ENCODE measurements at places on chromosomes 3 and 15.

- DNase-seq, result no peak
Measured at GRCh38 chr3:42537350-42537749, 34.9 kb downstream of the VIPR1 start.

GRCh38 chr3:53160061-53160659 is 849 bp upstream of the PRKCD start:
- no peak for DNase-seq

- no peak for DNase-seq
Measured at GRCh38 chr3:14457999-14458398, 55.6 kb downstream of the SLC6A6 start.

DNA sequence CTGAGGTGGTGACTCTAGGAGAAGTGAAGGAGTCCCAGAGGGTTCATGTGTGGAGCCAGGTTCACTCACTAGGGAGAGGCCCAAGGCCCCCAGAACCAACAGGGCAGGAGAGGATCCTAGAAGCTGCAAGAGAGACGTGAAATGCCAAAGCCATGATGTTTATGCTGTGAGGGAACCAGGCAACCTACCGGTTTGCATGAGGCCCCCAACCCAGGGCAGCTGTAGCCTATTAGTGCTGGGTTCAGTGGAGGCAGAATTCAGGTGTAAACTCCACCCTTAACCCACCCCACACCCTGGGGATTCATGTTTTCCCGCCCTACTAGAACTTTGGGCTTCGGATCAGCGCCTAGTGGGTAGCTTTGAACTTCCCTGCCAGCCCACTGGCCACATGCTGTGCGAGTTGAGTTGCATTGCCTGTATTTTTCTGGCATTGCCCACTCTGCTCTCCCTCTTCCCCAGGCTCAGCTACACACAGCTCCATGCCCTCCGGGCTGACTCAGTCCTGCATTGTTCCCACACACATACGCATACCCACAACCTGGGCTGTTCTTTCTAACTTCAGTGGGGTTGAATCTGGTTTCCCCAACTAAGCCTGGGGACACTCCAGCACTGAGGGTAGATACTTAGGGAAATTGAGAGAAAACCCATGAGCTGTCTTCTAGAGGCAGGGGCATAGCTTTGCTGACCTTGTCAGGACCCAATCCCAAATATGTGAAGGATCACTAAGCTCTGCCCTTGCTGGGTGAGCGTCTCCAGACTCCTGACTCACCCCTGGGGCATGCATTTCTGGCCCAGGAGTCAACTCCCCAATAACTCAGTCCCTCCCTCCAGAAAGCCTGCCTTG is 2.0 kb upstream of the ZBTB47 start:
- no peak for DNase-seq

DNA sequence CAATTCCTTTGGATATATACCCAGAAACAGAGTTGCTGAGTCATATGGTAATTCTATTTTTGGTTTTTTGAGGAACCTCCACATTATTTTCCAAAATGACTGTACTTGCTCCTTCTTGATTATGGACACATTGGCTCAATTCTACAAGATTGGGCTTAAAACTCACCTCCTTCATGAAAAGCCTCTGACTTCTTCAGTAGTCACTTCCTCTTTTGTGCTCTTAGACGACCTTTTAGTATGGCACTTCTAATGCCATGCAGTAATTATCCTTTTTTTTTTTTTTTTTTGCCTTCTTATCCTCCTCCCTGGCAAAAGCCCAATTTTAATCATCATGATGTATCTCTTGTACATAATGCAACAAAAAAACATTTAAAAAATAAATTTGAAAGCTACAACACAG is 33.0 kb upstream of the ABHD17C start:
- no peak for DNase-seq

DNA sequence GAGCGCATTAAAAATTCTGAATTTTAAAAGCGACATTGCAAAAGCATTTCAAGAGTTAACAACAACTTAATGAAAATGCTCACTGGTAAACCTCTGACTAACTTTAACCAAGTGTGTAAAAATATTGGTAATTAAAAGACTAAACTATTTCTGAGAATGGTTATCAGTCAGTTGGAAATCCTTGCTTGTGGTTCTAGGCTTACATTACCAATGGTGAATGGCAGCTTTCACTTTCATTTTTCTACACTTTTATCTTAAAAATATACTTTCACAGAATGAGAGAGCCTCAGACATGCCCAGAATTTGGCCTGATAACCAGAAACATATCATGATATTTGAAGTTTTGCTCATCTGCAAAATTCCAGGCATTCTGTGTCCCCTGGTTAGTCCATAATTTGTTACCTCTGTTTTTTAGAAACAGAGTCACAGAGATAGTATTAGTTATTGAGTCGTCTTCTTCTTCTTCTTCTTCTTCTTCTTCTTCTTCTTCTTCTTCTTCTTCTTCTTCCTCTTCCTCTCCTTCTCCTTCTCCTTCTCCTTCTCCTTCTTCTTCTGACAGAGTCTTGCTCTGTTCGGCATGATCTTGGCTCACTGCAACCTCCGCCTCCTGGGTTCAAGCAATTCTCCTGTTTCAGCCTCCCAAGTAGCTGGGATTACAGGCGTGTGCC is 5.5 kb upstream of the RNF111 start:
- no peak for DNase-seq

- DNase-seq, result no peak
Measured at GRCh38 chr3:29153811-29154210, 127.1 kb upstream of the RBMS3 start.

DNA sequence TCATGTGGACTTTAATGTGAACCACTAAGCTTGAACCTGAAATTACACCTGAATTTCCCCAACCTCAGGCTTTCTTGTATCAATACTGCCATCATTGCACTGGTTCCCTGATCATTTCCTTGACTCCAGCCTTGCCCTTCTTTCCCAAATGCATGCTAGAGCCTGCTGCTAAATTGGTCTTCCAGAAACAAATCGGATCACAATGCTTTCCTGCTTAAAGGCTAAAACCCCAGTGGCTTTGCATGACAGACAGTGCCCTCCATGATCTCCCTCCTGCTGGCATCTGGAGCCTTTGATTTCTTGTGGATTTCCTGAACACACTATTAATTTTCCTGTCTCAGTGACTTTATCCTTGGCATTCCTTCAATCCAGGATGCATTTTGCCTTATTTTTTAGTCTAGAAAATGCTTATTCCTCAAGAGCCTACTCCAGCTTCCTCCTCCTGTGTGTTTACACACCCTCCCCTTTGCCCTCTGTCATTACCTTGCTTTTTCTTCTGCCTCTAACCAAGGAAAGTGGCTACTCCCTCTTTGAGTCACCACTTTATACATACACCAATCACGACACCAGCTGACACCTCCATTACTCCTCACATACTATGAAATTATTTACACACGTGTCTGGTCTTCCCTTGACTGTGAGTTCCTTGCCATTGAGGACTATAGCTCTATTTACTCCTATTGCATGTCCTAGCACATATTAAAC is 214.6 kb downstream of the KCNAB1 start:
- no peak for DNase-seq

- DNase-seq, result no peak
Measured at GRCh38 chr3:8563597-8563996, 62.0 kb downstream of the LMCD1 start.

- no peak for DNase-seq
Measured at GRCh38 chr15:92719021-92719420, 63.4 kb upstream of the FAM174B start.
